ENCODE measurements at places on chromosomes 12 and 14.

DNA sequence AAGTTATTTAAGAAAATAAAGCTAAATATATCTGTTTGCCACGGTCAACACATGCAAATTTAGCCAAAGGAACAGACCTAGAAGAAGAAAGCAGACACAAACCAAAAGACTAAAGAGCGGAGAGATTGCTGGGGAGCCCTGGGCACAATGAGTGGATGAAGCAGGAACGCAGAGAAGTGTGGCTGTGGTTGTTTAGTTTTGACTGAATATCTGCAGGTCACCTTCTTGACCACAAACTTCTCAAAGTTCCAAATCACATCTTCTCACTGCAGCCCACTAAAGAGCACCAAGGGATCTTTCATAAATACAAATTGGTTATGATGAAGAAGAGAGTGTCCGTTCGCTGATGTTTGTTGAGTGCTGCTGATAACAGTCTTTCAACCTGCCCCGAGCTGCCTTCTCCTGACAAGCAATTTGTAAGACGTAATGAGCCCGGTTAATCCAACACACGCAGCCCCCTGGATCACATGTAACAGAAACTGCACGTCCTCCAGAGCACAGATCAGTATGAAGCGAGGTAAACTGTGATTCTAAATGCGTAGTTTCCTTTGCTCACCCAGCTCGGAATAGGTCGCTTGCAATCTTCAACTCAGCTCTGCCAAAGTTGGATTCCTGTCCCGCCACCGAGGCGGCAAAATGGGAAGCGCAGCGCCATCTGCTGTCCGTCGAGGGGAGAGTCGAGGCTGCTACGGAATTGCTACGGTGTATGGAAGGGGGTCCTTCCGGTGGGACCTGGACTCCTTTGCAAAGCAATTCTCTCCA, 120.8 kb downstream of the GXYLT1 start:
- peak; percentile 23 for DNase-seq

- DNase-seq, result peak; percentile 58
These were observed 853 bp downstream of the USP5 start for GRCh38 chr12:6852651-6853354.

GRCh38 chr14:99872786-99873440, 79.7 kb downstream of the EML1 start:
- DNase-seq, result no peak

- DNase-seq, result peak; percentile 46
These were observed 66.3 kb downstream of the CLIP1 start for GRCh38 chr12:122356192-122356635.

DNA sequence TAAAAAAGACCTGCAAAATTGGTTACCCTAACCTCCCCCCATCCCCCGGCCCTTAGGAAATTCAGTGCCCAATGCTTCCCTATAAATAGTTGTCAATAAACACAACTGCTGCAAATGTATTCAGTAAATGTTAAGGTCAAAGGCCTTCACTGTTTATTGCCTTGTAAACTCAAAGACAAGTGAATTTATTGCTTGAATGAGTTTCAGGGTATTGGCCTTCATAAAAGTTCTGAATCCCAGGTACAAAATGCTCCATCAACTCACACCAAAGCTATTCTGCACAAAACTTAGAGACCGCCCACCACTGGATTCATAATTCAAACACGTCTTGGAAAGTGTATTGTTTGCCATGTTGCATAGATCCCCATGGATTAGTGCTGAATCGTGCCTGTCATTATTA, 63.3 kb upstream of the CDKN3 start:
- no peak for DNase-seq

DNA sequence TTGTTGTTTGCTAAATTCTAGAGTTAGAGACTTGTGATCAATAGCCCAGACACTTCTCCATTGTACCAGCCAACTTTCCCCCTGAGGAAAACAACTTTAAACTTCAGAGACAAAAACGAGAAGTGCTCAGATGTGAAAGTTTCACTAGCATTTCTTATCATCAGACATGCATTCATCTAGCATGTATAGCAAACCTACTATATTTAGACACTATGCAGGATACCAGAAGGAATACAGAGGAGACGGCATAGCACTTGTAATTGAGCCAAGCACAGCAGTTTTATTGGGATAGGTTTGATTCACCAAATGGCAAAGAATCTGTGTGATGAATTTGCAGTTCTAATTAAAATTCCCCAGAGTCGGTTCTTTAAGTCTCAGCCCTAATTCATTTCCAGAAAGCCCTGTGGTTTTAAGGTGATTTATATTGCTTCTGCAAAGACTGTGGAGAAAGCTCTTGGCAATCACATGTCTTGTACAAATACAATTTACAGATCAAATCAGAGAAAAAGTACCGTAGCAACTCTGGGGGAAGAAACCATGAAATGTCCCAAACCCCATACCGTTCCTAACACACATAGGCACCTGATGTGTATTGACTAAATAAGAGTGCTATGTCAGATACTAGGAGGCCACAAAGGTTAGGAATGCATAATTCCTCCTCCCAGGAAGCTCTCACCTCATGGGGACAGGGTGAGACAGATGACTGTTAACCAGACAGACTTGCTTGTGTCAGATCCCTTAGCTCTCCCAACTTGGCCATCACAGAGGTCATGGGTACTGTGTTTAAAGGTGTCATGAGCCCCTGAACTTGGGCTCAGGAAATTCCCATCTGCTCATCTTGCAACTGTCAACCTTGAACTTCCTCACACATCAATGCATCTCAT, 69.6 kb upstream of the KRAS start:
- no peak for DNase-seq

GRCh38 chr14:77306416-77306815, 14.3 kb downstream of the POMT2 start:
- DNase-seq, result no peak

DNA sequence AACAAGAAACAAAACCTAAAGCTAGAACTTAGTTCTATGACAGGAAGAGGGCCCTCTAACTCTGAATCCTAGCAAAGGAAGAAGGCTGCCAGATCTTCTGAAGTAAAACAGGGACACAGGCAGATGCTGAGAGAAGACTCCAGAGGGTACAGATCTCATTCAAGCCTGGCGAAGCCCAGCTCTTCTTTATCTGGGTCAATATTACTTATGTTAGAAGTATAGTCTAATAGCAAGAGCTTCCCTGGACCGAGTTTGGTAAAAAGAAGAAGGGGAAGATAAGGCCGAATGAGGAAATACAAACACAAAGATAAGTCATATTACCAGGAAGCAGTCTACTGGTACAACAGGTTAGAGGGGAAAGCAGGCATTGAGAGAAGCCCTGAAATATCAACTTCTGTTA, 79.9 kb upstream of the CCDC91 start:
- no peak for DNase-seq

DNA sequence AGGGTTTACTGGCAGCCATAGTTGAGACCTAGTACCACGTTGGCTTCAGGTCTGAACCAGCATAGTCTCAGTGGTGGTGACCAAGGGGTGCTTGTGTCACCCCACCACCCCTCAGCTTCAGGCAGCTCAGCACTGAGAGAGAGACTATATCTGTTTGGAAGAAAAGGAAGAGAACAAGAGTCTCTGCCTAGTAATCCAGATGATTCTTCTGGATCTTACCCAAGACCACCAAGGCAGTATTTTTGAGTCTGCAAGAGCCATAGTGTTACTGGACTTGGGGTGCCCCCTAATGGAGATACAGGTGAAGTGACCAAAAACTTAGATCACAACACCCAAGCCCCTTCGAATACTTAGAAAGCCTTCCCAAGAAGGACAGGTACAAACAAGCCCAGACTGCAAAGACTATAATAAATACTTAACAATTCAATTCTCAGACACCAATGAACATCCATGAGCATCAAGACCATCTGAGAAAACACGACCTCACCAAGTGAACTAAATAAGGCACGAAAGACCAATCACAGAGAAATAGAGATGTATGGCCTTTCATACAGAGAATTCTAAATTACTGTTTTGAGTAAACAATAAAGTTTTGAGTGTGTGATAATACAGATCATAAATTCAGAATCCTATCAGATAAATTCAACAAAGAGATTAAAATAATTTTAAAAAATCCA, 107.0 kb downstream of the HELB start:
- peak; percentile 11 for DNase-seq

DNA sequence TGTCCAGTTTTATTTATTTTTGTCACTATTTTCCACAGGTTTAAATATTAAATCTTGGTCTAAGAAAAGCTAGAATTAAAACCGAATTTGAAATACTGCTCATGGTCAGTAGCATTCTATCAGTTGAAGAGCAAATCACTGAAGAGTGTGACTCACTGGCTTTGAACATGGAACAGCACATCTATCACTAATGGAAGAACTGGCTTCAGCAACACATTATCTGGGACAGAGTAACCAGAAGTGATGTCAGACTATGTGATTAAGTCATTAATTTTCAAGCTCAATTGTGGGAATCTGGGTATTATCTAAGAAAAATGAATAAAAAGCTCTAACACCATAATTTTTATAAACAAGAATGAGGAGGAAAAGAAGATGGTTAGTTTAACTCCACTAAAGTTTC, 527.5 kb downstream of the TMTC2 start:
- DNase-seq, result no peak

DNA sequence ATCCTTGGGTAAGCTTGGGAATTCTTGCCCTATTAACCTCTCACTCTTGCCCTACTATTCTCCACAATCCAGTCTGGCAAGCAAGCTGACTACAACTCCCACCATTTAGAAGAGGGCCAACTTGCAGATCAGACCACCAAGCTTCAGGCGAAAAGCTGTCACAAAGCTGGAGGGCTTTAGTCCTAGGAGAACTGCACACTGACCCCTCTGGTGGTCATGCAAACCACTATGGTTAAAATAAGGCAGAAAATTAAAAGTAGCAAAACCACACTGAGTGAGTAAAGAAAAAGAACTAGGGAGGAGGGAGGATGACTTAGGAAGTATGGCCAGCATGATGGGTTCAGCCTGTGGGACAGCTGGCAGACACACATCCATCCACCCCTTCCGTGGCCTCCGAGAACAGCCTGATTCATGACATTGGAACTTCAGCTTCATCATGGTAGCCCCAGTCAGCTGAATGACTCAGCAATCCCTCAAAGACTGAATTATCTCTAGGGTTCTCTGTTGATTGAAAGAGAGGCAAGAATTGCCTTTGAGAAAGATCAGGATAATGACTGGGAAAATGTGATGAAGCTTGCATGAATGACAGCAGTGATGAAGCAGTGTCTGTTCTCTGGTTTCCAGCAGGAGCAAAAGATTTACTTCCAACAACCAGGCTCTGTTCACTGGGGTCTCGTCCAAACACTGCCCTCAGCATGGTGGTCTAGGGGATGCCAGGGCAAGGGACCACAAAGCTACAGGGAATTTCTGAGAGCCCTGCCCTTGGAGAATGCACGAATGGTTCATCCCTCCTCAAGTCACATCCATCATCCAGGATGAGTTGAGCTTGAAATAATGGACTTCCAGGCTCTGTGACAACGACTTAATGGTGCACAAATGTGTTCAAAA, 24.4 kb downstream of the PITPNM2 start:
- DNase-seq, result no peak

- no peak for DNase-seq
These were observed 35.6 kb downstream of the PTGER2 start for GRCh38 chr14:52349731-52350130.

GRCh38 chr14:74504412-74504811, 10.8 kb downstream of the ISCA2 start:
- no peak for DNase-seq

DNA sequence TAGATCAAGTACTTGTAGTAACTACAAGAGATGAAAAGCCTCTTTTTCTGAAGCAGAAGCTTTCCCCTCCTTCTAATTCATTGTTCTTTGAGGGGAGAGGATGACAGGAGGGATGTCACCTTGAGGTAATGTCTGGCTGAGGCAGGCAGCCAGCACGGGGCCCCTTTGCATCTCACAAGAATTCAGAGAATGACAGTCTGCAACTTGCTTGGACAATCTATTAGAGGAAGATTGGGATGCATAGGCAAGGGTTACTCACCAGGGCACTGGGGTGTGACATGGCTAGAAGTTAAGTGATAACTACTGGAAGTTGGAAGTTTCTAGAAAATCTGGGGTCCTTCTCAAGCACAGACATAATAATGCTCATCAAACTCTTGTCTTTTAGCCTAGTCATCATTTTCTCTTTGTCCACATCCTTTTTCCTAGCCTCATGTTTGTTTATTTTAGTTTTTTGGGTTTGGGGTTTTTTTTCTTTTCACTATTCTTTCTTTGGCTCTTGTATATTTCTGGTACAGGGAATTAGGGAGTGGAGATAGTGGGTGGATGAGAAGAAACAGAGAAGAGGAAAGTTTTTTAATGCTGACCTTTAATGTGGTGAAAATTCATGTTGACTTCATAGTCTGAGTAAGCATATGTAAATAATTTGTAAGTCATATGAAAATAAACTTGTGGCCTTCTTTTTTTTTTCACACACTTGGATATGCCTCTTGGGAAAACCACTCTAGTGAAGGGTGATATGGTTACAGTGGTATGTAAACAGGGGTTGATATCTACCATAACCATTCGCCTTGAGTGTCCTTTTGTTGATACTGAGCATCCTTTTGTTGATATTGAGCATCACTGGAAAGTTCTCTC, 55.1 kb downstream of the TTLL5 start:
- DNase-seq, result no peak
